NAMALWA (cell line): ENCODE measurements at places on chromosomes 4 and X.

DNA sequence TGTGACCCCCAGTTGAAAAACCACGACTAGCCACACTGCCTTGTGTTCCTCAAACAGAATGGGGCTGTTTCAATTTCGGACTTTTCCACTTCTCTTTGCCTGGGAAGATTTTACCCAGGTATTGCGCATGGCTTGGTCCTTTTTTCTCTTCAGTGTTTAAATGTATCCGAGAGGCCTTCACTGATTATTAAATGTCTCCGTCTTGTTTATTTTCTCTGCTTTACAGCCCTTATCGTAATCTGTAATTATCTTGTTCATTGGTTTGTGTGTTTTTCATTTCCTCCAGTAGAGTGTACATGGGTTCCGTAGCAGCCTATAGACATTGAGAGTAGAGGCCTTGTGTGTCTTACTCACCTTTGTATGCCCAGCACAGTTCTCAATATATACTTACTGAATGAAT lies 2.4 kb downstream of the MOSPD2 start:
- DNase-seq, result no peak

GRCh38 chr4:122772311-122772710 lies 39.8 kb downstream of the BBS12 start:
- DNase-seq, result no peak

GRCh38 chrX:12115377-12115776 lies 22.9 kb upstream of the FRMPD4 start:
- peak; percentile 15 for DNase-seq

- no peak for DNase-seq
These were observed 106.6 kb upstream of the WDR44 start for GRCh38 chrX:118239178-118239870.

- DNase-seq, result no peak
These were observed 111.9 kb downstream of the MAPK10 start for GRCh38 chr4:86247906-86248305.

DNA sequence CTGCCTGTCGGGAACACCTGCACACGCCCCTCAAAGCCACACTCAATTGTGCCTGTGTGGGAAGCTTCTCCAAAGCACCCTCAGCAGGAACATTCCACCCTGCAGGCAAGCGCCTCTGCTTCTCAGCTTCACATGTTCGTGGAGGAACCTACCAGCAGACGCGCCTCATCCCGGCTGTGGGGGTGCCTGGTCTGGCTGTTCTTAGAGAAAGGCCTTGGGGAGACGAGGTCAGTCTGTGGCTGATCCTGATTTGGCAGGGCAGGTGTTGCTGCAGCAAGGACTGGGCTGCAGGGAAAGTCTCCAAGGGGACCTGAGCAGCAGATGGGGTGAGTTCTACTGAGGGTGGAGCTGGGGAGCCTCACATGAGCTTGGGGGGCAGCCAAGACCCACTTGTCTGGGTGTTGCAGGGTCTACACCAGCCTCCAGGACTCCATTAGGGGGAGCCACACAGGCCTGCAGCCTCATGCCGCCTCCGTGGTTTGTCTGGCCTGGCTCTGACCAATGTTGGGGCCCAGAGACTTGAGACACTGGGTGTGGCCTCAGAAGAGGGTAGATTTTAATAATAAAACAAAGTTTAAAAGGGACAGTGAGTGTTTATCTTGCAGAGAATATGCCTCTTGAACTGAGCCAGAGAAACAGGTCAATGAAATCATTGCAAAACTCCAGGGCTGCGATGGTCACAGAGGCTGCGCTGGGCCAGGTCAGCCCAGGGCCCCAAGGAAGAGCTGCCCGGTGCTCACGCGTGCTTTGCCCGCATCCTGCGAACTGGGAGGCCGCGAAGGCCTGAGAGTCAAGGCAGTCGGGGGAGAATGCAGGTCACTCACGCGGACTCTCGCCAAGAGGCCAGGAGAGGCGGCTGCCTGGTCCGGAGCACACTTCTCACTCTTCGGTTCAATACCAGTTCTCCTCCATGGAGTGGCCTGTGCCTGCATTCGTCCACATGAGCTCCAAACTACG lies 21.1 kb downstream of the RNF212 start:
- DNase-seq, result peak; percentile 15

DNA sequence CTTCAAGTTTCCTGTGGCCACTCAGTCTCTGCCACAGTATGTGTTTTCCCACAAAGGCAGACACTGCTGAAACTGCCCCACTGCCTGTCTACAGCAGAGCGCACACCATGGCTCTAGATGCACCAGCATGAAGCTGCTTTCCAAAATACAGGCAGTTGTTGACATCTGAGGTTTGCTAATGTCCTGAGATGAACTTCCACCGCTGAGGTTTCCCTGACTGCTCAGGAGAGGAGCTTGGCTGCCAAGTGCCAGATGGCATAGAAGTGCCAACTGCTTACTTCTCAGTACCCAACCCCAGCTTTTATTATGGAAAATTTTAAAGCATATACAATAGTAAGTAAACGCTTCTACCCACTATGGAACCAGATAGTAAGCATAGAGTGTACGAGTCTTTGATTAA lies 61.0 kb upstream of the EXOC1L start:
- no peak for DNase-seq

DNA sequence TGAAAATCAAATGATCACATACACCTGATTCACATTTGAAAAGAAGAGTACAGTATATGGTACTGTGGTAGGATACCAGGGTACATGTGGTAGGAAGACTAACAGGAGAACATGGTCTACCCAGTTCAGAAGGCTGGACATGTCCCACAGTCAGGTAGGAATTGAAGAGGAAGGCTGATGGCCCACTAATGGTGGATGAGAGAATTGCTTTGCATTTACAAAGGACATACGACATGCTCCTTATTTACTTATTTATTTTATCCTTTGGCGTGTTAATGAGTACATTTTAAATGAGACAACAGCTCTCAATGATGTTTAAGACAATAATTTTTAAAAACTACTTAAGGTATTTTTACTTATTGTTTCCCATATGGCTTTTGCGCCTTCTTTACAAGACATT lies 106.7 kb upstream of the BMP2K start:
- DNase-seq, result peak; percentile 42

DNA sequence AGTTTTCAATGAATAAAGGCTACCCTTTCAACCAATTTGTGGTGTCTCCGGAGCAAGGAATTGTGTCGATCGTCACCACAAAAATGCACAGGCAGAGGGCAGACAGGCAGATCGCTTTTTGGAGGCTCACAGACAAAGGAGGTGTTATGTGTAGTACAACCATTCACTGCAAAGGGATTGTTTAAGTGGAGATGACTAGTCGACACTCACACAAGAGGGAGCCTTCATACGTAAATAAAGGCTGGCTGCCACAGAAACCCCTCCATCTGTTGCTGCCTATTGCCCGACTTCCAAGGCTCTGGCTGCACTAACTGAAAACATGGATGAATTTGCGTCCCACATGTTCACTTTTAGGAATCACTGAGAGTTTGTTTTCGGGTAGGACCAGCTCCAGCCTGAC lies 281.1 kb downstream of the NKX6-1 start:
- DNase-seq, result no peak

GRCh38 chr4:114603497-114603896 lies 4.9 kb downstream of the UGT8 start:
- DNase-seq, result peak; percentile 86

DNA sequence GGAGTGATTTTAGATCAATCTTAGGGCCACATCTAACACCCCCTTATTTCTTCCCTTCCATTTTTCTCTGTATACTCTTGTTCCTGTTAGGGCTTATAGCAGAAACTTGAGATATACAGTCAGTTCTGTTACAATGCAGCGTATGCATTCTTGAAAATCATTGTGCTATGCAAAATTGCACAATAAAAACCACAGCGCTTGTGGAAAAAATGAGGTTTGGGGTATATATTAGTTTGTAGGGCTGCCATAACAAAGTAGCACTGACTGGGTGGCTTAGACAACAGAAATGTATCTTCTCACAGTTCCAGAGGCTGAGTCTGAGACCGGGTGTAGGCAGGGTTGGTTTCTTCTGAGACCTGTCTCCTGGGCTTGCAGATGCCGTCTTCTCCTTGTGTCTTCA lies 59.0 kb downstream of the WWC2 start:
- DNase-seq, result no peak

GRCh38 chrX:154398668-154399526 lies 720 bp downstream of the RPL10 start:
- DNase-seq, result peak; percentile 80

DNA sequence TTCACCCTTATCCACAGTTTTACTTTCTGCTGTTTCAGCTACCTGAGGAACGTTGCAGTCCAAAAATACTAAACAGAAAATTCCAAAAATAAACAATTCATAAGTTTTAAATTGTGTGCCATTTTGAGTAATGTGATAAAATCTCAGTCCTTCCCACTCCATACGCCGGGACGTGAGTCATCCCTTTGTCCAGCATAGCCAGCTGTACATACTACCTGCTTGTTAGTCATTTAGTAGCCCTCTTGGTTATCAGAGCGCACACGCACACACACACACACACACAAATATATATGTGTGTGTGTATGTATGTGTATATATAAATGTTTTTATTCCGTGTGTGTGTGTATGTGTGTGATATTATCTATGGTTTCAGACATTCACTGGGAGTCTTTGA lies 4.8 kb upstream of the CCSER1 start:
- DNase-seq, result no peak

- no peak for DNase-seq
These were observed 256.9 kb upstream of the TEX13A start for GRCh38 chrX:105477351-105477750.
